ENCODE measurements at places on chromosomes 6 and 20. TPM values are rescaled to one million over a fixed set of nuclear protein-coding genes. Genes with fewer than 3 reads are reported as not detected.

GRCh38 chr6:5712349-5713215 lies 294.1 kb downstream of the NRN1 start:
- no peaks in the 10 kb centered on the region for H3K27me3 ChIP-seq
- no peak overlapping the region for H3K27ac ChIP-seq
- H3K4me3 ChIP-seq = no peak overlapping the region

Gene USP49
- 2.4 TPM for polyA plus RNA-seq

Gene SCUBE3
- 1.0 TPM for polyA plus RNA-seq

GRCh38 chr20:33359399-33360261 lies 41.7 kb downstream of the CDK5RAP1 start:
- no peak overlapping the region for H3K27ac ChIP-seq
- H3K4me1 ChIP-seq = no peaks in the 10 kb centered on the region
- DNase-seq = no peak
- H3K36me3 ChIP-seq = peaks cover 10% of the 10 kb centered on the region
- no peaks in the 10 kb centered on the region for H3K27me3 ChIP-seq
- no peak overlapping the region for H3K4me3 ChIP-seq

DNA sequence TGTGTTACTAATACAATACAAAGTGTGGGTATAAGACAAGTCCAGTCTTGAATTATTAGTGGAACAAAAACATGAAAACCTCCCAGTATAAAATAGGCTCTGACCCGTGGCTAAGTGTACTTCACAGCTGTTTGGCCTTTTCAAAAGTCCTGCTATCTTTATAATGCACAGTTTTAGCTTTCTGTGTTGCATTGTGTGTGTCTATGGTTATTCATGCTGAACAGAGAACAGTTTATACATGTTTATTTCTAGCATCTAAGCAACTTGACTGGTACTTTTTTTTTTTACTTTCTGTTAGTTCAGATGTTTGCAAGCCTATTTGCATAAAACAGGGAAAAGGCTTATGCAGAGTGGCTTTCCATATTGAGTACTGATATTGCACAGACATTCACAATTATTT lies 119.2 kb upstream of the CCN2 start:
- DNase-seq = peak; percentile 68
- H3K27ac ChIP-seq = no peak overlapping the region
- no peak overlapping the region for H3K4me3 ChIP-seq
- H3K4me1 ChIP-seq = peaks cover 31% of the 10 kb centered on the region
- H3K27me3 ChIP-seq = no peaks in the 10 kb centered on the region

DNA sequence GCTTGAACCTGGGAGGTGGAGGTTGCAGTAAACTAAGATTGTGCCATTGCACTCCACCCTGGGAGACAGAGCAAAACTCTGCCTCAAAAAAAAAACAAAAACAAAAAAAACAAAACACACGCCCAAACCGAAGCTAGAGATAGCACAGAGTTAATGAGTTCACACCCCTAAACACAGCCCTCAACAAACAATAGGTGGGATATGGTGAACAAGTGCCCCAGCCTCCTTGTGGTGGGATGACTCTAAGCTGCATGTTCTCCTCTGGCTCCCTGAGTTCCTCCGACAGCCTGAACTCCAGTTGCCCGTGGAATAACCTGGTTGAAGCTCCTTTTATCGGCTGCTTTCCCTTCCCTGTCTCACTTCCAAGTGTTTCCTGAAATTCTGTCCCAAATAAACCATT lies 22.1 kb upstream of the DSN1 start:
- DNase-seq = no peak
- H3K4me1 ChIP-seq = no peaks in the 10 kb centered on the region
- H3K4me3 ChIP-seq = no peak overlapping the region
- no peaks in the 10 kb centered on the region for H3K27me3 ChIP-seq

DNA sequence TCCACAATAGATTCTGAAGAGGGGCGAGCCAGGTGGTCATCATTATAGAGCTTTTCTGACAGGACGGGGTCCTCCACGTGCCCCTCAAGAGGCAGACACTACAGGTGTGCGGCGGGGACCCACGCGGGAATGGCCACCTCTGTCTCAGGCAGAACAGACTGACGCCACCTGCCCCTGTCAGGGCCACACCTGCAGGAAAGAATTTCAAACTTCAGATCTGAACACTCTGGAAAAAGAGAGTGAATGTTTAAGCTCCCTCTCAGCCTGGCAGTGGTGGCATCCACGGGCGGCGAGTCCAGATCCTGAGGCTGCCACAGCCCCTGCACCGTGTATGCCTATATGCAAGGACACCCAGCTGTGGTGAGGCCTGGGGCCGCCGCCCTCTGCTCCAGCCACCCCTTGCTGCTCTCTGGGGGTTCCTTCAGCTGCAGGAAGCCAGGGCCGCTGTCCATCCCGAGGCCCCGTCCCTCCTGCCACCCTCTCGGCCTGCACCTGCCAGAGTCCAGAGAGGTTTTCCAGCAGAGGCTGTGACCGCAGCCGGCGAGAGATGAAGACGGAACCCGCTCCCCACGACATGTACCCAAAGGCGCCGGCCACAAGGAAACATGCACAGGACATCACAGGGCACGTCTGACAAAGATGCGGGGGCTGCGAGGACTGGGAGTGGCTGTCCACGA lies 234.9 kb downstream of the ERMARD start:
- no peaks in the 10 kb centered on the region for H3K27me3 ChIP-seq
- no peaks in the 10 kb centered on the region for H3K36me3 ChIP-seq
- no peak overlapping the region for H3K4me3 ChIP-seq
- no peak for DNase-seq
- no peak overlapping the region for H3K27ac ChIP-seq
- no peaks in the 10 kb centered on the region for H3K4me1 ChIP-seq

GRCh38 chr20:59170406-59171349 lies 7.1 kb downstream of the ZNF831 start:
- H3K4me3 ChIP-seq = no peak overlapping the region
- DNase-seq = no peak
- H3K4me1 ChIP-seq = no peaks in the 10 kb centered on the region
- no peaks in the 10 kb centered on the region for H3K36me3 ChIP-seq

GRCh38 chr6:146915671-146916127 lies 288.5 kb upstream of the STXBP5 start:
- H3K27ac ChIP-seq = peak overlapping the region; percentile 99
- peaks cover 39% of the 10 kb centered on the region for H3K4me1 ChIP-seq
- peak overlapping the region; percentile 33 for H3K4me3 ChIP-seq
- H3K27me3 ChIP-seq = no peaks in the 10 kb centered on the region
- DNase-seq = peak; percentile 60
- no peaks in the 10 kb centered on the region for H3K36me3 ChIP-seq

Gene SLC35A1
- 12.4 TPM for polyA plus RNA-seq

GRCh38 chr20:38460040-38460623 lies 12.5 kb upstream of the RALGAPB start:
- peak; percentile 87 for DNase-seq
- H3K27me3 ChIP-seq = no peaks in the 10 kb centered on the region
- no peak overlapping the region for H3K4me3 ChIP-seq
- H3K27ac ChIP-seq = peak overlapping the region; percentile 20
- H3K36me3 ChIP-seq = no peaks in the 10 kb centered on the region

Gene ADAT2
- polyA plus RNA-seq = 4.3 TPM

- no peaks in the 10 kb centered on the region for H3K36me3 ChIP-seq
- no peak for DNase-seq
- no peak overlapping the region for H3K4me3 ChIP-seq
- no peak overlapping the region for H3K27ac ChIP-seq
- H3K27me3 ChIP-seq = no peaks in the 10 kb centered on the region
Observed at GRCh38 chr6:69584913-69585729, 211.7 kb downstream of the LMBRD1 start.

DNA sequence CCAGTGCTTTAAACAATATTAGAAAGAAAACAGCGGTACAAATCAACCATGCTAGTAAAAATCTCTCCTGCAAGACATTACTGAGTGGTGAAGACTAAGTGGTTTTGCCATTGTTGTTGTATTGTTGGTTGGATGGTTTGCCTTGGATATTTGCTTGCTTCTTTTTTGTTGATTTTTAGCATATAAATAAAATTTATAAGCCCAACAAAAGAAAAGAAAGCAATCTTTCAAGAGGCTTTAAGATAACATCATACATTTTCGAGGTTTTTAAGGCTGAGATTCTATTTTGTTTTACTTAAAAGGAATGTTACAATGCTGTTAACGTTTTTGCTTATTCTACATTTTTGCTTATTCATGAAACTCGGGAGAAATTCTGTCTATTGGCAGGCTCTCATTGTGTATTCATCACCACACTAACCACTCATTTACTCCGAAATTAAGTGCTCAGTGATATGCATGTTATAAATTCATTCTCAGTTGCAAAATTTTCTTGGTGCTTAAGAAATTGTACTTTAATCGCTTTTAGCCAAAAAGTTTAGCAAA lies 139.1 kb downstream of the LAMA2 start:
- no peaks in the 10 kb centered on the region for H3K4me1 ChIP-seq
- no peak overlapping the region for H3K27ac ChIP-seq
- DNase-seq = no peak
- peaks cover 4% of the 10 kb centered on the region for H3K27me3 ChIP-seq

- peaks cover 14% of the 10 kb centered on the region for H3K4me1 ChIP-seq
- peaks cover 15% of the 10 kb centered on the region for H3K27me3 ChIP-seq
- no peak overlapping the region for H3K27ac ChIP-seq
- DNase-seq = peak; percentile 13
- no peaks in the 10 kb centered on the region for H3K36me3 ChIP-seq
Observed at GRCh38 chr6:153129873-153130514, 1.1 kb downstream of the RGS17 start.

Gene GSTA2
- polyA plus RNA-seq = not detected

GRCh38 chr6:12009180-12009685 lies 2.9 kb upstream of the HIVEP1 start:
- peak overlapping the region; percentile 68 for H3K4me3 ChIP-seq
- DNase-seq = peak; percentile 24
- H3K4me1 ChIP-seq = peaks cover 24% of the 10 kb centered on the region
- H3K27ac ChIP-seq = peak overlapping the region; percentile 98
- no peaks in the 10 kb centered on the region for H3K27me3 ChIP-seq
- H3K36me3 ChIP-seq = no peaks in the 10 kb centered on the region

Measured in endothelial cell of umbilical vein (primary cell).